ENCODE measurements at places on chromosomes 5 and 9. TPM values are rescaled to one million over a fixed set of nuclear protein-coding genes. Genes with fewer than 3 reads are reported as not detected.

C9orf152 gene
- total RNA-seq: not detected

GRCh38 chr5:173802670-173803165 lies 85.4 kb upstream of the CPEB4 start:
- no peak overlapping the region for H3K27ac ChIP-seq
- no peak overlapping the region for H3K4me3 ChIP-seq
- H3K36me3 ChIP-seq: no peaks in the 10 kb centered on the region
- no peaks in the 10 kb centered on the region for H3K4me1 ChIP-seq
- no peaks in the 10 kb centered on the region for H3K27me3 ChIP-seq
- no peak for DNase-seq

DRD1 gene
- 0.82 TPM for total RNA-seq

EXD3 gene
- 11.8 TPM for total RNA-seq

- no peaks in the 10 kb centered on the region for H3K4me1 ChIP-seq
- no peaks in the 10 kb centered on the region for H3K36me3 ChIP-seq
- DNase-seq: no peak
- H3K27ac ChIP-seq: no peak overlapping the region
- H3K4me3 ChIP-seq: no peak overlapping the region
- no peaks in the 10 kb centered on the region for H3K27me3 ChIP-seq
Measured at GRCh38 chr5:11329679-11330078, 568.6 kb upstream of the DAP start.

DNA sequence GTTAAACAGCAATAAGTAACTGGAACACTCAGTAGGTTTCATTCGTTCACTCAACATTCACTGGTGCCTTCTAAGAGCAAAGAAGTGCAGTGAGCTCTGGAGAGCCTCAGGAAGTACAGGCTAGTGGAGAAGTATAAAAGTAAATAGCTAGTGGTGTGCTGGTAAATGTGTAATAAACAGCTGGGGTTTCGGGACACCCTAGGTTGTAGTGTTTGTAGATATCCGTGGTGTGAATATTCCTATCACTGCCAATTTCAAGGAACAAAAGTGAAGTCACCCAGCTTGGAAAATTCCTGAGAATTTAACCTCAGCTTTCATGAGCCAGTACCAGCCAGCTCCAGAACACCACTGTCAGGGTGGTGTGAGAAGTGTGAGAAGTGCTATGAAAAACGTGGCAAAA lies 75.9 kb downstream of the GABBR2 start:
- H3K27ac ChIP-seq: no peak overlapping the region
- no peak for DNase-seq
- no peaks in the 10 kb centered on the region for H3K4me1 ChIP-seq
- H3K27me3 ChIP-seq: no peaks in the 10 kb centered on the region

DNA sequence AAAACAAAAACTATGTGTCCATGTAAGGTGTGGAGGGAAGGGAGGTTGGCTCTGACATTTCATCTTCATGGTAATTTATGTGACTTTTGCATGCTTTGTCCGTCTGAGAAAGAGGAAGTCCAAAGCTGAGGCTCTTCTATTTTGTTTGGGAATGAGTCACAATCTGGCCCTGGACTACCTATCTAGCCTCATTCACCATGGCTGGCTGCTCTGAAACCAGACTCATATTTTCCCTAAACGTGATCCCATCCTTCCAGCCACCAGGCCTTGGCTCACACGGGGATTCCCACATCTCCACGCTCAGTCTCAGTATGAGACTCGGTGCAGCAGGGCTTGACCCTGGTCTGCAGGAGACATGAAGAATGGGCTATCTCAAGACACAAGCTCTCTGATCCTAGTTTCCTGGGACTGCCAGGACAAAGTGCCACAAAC lies 672.8 kb downstream of the ACTL7B start:
- no peaks in the 10 kb centered on the region for H3K4me1 ChIP-seq
- H3K27me3 ChIP-seq: no peaks in the 10 kb centered on the region
- H3K36me3 ChIP-seq: no peaks in the 10 kb centered on the region
- H3K27ac ChIP-seq: no peak overlapping the region

DNA sequence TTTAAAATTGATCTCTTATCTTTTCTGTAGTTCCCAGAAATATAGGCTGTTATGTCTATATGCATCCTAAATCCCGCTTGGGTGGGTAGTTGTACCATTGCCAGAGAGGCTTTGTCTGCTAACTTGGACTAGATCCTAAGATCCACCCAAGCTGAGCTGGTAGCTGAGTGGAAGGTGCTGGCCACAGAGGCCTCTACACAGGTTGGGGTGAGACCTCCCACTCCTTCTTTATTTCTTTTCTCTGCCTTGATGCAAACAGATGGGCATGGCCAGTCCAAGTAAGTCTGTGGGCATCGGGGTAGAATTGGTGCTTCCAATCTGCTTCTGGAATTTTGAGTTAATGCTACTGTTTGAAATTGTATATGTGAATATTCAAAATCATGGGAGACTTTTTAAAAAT lies 14.4 kb upstream of the GADD45G start:
- no peaks in the 10 kb centered on the region for H3K4me1 ChIP-seq
- H3K27ac ChIP-seq: no peak overlapping the region
- H3K36me3 ChIP-seq: no peaks in the 10 kb centered on the region
- no peak overlapping the region for H3K4me3 ChIP-seq
- H3K27me3 ChIP-seq: no peaks in the 10 kb centered on the region

LCN15 gene
- not detected for total RNA-seq

- H3K36me3 ChIP-seq: no peaks in the 10 kb centered on the region
- H3K4me1 ChIP-seq: no peaks in the 10 kb centered on the region
- H3K27ac ChIP-seq: no peak overlapping the region
- no peak overlapping the region for H3K4me3 ChIP-seq
- no peak for DNase-seq
Measured at GRCh38 chr9:104482921-104483570, 21.0 kb upstream of the OR13F1 start.

- no peak overlapping the region for H3K4me3 ChIP-seq
- H3K27me3 ChIP-seq: no peaks in the 10 kb centered on the region
- H3K36me3 ChIP-seq: no peaks in the 10 kb centered on the region
Measured at GRCh38 chr5:11963227-11963626, 59.0 kb upstream of the CTNND2 start.

NUDT2 gene
- total RNA-seq: 24.2 TPM

OR1J2 gene
- not detected for total RNA-seq

GRCh38 chr9:115715666-115716065 lies 437.9 kb upstream of the PAPPA start:
- no peak overlapping the region for H3K4me3 ChIP-seq
- no peak for DNase-seq
- no peaks in the 10 kb centered on the region for H3K36me3 ChIP-seq
- no peaks in the 10 kb centered on the region for H3K4me1 ChIP-seq

ACOT12 gene
- total RNA-seq: not detected

DNA sequence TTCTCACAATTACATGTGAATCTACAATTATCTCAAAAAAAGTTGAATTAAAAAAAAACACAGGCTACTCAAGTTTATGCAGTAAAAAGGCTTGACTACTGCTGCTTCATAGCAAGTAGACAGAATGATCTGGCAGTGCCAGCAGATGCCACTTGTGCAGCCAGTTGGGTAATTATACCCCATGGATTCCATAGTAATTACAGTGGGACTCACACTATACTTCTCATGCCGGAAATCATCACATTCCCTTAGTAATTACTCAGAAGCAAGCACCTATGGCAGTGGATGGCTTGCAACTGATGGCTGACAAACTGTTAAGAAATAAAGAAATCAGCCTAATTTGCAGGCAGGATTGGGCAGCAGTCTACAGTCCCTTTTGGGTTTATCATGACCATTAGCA lies 463.2 kb upstream of the KLF4 start:
- H3K27ac ChIP-seq: no peak overlapping the region
- no peaks in the 10 kb centered on the region for H3K36me3 ChIP-seq
- DNase-seq: no peak
- H3K27me3 ChIP-seq: no peaks in the 10 kb centered on the region
- no peaks in the 10 kb centered on the region for H3K4me1 ChIP-seq
- H3K4me3 ChIP-seq: no peak overlapping the region
